Stimulated activated CD4-positive, alpha-beta T cell treated with anti-CD3 and anti-CD28 coated beads, Interleukin-1b, Interleukin-23, amount 100 ng/mL, for 1 hour (primary cell): ENCODE measurements at places on chromosomes 3 and 15.
A peak's percentile ranks its signal among the peaks of the same experiment; 100 is the strongest.

DNA sequence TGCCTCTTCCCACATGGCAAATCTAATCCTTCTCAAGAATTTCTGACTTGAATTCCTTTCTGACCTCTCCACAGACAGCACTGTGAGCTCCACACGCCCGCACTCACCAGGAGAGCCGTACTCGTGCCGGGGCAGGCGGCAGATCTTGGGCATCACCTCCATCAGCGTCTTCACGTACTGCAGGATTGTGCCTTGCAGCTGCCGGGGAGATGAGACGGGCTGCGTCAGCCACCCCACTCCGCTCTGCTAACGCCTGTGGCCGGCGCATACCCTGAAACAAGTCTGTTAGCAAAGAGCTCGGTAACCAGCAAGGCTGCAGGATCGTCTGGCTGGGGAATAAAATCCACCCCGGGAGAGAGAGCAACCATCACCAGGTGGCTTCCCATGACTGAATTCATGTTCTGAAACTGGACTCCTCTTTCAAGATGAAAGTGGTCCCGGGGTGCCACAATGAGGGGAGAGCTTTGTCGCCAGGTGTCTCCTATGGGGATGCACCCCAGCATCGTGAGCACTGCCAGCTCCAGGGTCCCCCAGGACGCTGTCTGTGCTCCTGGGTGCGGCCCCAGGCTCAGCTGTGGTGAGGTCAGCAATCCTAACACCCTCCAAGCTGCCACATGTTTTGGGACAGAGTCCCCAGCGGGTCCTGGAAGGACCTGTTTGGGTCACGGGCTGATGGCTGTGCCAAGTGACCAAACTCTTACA, 43.4 kb downstream of the NIPA2 start:
- no peak for DNase-seq

- DNase-seq: no peak
These were observed 105.5 kb downstream of the SEMA5B start for GRCh38 chr3:122921791-122922651.

DNA sequence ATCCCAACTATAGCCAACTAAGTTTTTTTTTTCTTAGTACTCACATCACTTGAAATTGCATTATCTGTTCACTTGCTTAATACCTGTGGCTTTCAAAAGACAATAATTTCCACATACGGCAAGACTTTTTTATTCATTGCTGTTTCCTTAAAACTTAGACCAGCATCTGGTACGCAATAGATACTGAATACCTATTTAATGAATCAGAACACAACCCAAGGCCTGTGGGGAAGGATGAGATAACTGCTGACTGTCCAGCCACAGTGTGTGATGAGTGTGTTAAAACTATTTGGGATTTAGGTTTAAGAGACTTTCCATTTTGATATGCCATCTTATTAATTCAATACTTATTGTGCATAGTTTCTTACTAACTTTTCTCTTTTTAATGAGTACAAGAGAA, 988.7 kb downstream of the NTRK3 start:
- DNase-seq: no peak

DNA sequence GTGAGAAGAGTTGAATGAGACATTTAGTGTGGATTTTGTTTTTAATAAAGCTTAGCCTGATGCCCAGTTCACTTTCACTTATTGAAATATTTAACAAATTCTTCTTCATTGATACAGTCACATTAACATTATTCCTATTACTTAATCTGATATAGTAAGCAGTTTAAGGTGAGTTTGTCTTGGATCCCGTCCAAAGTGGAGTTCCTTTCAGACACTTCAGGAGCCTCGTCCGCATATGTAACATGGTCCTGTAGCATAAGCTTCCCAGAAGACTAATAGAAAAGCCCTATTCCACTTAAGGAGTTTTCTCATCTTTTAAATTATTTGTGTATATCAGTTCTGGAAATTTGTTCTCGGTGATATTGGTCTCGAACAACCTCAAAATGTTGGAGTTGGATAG, 39.7 kb upstream of the MLF1 start:
- no peak for DNase-seq

GRCh38 chr3:31404871-31405270, 127.9 kb upstream of the STT3B start:
- DNase-seq: no peak

- DNase-seq: no peak
These were observed 4.4 kb upstream of the MUSTN1 start for GRCh38 chr3:52839268-52839575.

DNA sequence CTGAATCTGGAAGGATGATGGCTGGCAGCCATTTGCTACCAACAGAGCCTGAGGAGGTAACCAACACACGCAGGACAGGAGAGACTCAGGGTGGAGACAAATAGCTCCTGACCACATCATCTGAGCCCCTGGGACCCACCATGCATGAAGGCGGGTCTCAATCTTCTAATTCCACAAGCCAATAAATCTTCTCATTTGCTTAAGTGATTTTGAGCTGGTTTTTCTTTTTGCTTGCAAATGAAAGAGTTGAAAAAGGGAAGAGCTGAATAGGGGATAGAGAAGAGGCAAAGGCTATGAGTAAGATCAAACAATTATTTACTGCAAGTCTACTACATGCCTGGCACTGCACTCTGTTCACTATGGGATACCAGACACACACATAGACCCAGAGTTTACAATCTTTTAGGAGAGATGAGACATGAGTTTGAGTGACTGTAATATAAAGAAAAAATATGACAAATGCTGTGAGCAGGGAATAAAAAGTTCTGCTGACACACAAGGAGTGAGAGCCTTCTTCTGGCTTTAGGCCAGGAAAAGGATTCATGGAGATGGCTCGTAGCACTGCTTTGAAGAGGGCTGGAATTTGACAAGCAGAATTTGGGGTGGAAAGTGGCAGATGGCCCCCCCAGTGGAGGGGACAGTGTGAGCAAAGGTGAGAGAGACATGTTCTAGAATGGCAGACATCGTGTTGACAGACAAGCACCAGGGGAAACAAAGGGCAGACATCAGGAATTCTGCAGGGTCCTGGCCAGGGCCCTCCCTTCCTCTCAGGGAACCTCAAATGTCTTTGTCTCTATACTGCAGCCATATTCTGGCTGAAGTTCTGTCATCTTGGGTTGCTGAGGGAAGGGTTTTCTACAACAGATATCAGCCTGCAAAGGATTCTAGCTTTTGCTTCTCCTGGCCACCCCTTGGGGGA, 69.8 kb upstream of the WNT5A start:
- DNase-seq: no peak

- DNase-seq: no peak
These were observed 58.4 kb downstream of the RGMA start for GRCh38 chr15:93030430-93031102.

DNA sequence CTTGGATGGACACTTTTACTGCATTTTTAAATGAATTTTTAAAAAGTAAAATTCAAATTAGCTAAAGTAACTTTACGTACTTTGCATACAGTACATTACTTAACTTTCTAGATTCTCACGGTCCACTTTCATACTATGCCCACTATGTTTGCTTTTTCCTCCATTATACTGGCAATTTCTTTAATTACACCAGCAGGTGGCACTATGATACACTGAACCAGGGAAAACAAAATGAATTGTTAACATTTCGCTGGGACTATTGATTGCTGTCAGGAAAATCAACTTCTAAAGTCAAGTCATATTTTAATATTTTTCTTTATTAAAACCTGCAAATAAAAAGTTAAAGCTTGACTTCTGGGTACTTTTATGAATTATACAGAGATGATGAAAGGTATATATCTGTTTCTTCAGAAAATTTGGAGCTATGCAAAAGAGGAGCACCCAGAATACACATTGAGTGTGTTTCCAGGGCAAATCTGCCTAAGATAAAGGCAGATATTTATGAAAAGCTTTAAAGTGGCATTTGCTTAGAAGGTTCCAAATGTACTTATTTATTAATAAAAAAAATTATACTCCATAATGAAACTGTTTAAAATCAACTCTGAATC, 21.8 kb upstream of the POU1F1 start:
- DNase-seq: no peak

DNA sequence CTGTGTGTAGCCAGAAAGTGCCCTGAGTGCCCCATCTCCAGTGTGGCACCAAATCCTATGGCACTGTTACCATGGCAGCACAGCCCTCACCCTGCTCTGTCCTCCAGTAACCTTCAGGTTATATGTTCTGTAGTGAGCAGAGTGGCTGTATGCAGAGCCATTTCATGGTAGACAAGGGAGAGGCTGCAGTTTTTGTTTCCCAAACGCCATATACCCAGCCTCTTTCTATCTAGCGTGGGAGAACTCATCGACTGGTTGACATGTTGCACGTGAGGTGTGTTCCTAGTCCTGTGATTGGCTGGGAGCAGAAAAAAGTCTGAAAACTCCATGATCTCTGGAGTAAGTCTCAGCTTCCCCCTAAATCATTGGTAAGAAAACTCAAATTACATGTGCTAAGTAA, 2.0 kb downstream of the SIDT1 start:
- DNase-seq: no peak

DNA sequence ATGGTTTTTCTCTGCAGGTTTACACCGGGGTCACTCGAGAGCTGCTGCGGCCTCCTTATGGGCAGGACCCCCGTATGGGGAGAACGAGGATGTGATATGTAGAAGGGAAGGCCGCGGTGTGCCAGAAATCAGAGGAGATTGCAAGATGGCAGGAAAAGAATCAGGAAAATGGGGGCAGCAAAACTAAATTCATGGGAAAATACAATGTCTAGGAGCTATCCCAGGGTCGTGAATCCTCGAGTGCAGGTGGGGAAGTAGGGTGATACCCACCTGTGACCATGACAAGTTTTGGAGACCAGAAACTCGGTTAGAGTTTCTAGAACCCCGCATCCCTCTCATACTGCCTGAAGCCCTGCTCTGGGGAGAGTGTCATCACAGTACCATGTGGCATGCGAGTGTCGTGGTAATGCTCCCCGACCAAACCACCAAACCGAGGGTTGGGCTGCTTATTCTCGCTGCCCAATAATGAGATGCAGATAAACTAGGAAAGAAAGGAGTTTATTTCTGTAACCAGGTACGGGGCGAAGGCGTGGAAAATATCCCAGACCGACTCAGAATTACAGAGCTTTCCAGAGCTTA, 781 bp downstream of the TRNT1 start:
- DNase-seq: no peak

GRCh38 chr15:90143166-90143655, 40.9 kb upstream of the IDH2 start:
- peak; percentile 29 for DNase-seq

DNA sequence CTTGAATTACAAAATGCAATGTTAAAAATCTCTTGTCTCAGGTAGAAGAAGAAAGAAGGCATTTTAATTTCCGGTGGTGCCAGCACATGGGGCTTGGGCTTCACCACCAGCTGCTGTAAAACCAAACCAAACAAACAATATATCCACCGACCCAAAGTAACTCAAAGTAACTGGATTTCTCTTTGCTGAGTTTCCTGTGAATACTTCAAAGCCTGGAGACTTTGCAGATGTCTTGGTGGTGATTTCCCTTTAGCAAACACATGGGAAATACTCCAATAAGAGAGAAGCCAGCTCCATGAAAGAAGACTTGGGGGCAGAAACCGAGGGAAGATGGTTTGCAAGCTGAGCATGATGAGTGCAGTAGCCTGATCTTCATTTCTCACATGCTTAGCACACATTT, 62.6 kb downstream of the EIF4E3 start:
- no peak for DNase-seq

DNA sequence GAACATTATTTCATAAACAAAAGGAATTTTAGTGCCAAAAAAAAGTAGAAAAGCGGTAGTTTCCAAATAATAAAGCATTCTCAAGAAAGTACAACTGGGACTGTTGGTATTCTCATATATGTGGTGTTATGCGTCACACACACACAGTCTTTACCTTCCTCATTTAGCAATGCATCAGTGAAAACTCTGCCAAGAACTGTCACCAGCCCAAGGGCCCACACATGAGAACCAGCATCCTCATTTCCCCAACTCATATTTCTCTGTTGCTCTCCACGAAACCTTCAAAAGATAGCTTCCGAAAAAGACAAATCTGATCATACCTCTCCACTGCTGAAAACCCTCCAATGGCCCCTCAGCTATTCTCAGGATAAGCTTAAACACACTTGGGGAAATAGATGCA, 150.7 kb downstream of the CADPS start:
- DNase-seq: no peak

DNA sequence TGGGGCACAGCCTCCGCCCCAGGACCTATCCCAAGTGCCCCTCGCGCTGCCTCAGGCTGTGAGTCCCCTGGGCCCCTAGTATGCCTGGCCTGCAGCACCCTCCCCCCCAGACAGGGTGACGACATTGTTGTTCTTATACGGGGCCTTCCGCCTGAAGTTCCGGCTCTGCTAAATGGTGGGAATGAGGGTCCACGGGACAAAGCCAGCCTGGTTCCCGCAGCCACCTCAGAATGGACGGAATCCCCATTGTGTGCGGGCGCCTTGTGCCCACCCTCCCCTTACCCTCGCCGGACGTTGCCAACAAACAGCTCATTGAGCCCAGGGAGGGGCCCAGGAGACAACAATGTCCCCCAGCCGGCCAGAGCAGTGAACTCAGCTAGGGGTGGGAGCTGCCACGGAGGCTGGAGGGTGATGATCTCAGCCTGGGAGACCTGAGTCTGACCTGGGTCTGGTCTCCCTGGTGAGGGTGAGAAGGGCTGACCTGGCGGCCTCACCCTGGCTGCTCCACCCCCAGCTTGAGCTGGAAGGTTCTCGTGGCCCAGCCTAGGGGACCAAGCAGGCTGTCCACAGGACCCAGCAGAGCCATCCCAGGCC, 10.2 kb upstream of the DLL4 start:
- no peak for DNase-seq

- DNase-seq: no peak
These were observed 529.2 kb downstream of the FOXP1 start for GRCh38 chr3:71054312-71054711.

- no peak for DNase-seq
These were observed 6.7 kb upstream of the NSMCE3 start for GRCh38 chr15:29276366-29276765.

GRCh38 chr15:74800559-74801094, 12.0 kb upstream of the LMAN1L start:
- no peak for DNase-seq

DNA sequence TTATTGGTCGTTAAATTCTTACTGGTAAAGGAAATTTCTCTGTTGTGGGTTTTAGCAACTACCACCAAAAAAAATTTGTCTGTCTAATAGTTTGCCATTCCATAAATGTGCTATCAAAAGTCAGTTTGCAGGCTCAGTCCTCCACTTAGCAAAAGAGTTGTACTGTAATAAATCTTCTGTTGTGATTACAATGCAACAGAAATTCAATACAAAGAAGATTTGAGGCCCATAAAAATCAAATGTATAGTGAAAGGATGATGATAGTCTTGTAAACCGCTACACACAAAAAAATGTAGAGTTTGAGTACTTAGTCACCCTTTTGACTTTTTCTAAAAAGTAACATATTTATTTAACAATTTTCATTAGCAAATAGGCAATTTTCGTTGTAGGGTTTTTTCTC, 251.7 kb downstream of the VGLL3 start:
- DNase-seq: no peak

DNA sequence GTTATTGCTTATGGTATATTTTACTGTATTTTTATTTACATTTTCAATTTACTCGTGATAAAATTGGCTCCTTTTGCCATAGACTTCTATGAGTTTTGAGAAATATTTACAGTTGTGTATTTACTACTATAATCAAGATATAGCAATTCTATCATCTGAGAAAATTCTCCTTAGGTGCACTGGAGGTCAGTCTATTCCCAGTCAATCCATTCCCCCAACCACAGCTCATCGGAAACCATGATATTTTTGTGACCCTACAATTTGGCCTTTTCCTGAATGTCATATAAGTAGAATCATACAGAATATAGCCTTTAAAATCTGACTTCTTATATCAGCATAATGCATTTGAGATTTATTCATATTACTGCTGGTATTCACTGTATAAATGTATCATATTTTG, 114.7 kb upstream of the LRTM1 start:
- no peak for DNase-seq
